ENCODE measurements at places on chromosomes 16 and 17. TPM values are rescaled to one million over a fixed set of nuclear protein-coding genes. Genes with fewer than 3 reads are reported as not detected.

The NPIPB2 gene
- 38.1 TPM for total RNA-seq

The TAC4 gene
- total RNA-seq = not detected

The ZNF750 gene
- not detected for total RNA-seq

The KRT40 gene
- total RNA-seq = not detected

The PMFBP1 gene
- total RNA-seq = 9.5 TPM

The RNF112 gene
- total RNA-seq = 0.62 TPM

The ITGAL gene
- 176 TPM for total RNA-seq

The TP53TG3 gene
- not detected for total RNA-seq

The RNF43 gene
- 2.5 TPM for total RNA-seq

The NUTF2 gene
- total RNA-seq = 50.1 TPM

The KRTAP3-2 gene
- not detected for total RNA-seq

The EME1 gene
- total RNA-seq = 3.4 TPM

The ZACN gene
- 0.37 TPM for total RNA-seq

The CHRNE gene
- total RNA-seq = 0.99 TPM

The NPW gene
- 0.70 TPM for total RNA-seq

The MYH13 gene
- not detected for total RNA-seq

The SLC6A2 gene
- not detected for total RNA-seq

The MEFV gene
- total RNA-seq = 0.25 TPM

The TBC1D3G gene
- not detected for total RNA-seq
